AG20443 (cell line): ENCODE measurements at places on chromosomes 7 and 10.

GRCh38 chr7:148575640-148576411 lies 14.7 kb upstream of the C7orf33 start:
- peak; percentile 78 for DNase-seq

DNA sequence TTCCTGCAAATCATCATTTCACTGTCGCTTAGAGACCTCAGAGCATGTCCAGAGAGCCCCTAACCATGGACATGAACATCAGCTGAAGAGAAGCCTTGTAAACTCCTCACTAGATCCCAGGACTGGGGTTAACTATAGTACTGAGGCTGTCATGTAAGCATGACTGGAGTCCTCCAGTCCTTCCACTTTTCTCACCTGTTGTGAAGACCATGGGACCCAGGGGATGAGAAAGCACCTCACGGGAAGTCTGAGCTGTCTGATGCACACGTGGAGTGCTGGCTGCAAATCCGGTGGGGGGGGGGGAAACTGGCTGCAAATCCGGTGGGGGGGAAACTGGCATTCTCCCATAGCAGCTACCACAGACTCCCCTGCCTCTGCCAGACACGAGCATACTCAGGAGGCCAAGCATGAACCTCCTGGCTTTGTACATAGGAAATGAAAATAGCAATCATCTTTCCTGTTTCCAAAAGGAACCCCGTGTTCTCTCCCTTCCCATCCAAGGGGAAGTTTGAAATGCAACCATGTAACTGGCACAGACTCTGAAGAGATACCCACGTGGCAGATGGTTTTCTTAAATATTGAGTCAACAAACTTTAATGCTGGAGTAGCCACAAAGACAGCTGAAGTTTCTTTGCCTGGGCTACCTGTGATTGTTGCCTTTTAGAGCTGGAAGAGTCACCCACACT lies 261.4 kb downstream of the ZMYND11 start:
- no peak for DNase-seq

GRCh38 chr10:103510046-103510685 lies 16.7 kb downstream of the NEURL1 start:
- peak; percentile 3 for DNase-seq

DNA sequence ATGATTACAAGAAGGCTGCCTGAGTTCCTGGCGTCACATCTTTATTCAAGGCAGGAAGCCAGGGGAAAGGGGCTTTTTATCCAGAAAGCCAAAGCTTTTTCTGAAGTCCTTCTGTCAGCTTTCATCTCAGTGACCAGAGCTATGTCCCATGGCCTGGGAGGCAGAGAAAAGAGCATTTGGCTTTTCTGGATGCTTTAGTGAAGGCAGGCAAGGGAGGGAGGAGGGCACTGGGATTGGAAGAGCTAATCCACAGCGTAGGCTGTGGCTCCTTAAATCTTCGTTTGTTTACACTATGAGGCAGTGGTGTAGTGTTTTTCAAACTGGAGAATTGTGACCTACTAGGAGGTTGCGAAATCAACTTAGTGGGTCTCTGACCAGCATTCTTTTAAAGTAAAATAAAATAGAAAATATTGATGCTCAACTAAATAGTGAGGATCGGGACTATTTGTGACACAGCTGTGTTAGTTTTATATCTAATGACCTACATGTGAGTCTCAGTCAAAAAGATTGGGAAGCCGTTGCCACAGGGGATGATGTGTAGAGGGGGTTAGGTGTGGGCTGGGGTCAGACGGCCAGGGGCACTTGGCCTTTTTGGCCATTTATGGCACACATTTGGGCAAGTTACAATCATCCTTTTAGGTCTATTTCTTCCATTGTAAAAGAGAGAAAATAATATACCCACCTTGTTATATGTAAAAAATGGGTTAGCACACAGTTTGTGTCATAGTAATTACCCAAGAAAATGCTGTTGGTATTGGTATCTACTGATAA lies 14.1 kb downstream of the CRYGN start:
- DNase-seq: peak; percentile 65

DNA sequence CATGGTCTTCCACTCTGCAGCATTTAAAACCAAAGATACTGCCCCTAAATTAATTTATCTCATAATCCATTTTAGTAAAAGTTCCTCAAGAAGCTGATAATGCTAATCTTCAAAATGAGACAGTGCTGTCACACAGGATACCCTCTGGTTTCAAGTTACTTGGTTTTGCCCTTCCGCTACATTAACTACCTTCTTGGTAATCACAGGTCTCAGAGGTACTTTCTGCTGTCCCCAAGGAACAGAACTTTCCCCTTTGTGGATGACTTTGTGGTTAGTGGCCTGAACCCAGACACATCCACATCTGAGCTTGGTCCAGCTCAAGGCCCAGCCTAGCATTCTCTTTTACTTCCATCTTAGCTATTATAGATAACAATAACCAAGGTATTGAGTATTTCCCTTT lies 88.8 kb upstream of the TMEM26 start:
- no peak for DNase-seq

- no peak for DNase-seq
These were observed 49.2 kb downstream of the LGI1 start for GRCh38 chr10:93806903-93807302.

DNA sequence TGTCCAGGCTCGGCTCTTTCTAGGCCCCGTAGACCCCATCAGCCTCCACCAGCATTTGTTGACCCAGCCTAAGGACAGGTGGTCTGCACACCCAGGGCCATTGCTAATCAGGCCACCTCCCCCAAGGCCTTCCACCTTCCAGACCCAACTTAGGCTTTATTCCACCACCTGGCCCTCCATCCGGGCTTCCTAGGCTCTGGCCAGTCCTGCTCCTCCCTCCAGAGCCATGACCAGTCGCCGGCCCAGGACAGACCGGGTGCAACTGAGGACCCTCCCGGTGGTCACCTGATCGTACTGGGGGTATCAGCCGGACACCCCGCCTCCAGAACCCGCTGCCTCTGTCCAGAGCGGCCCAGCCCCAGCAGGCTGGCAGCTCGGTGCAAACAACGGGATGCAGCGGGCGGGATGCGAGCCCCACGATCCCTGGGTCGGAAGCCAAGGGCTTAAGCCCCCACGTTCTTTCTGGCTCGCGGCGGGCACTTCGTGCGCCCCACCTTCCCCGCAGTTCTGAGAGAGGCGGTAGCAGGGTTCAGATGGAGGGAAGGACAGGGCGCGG lies 545 bp downstream of the NACAD start:
- no peak for DNase-seq

- peak; percentile 42 for DNase-seq
These were observed 60.8 kb upstream of the DOCK1 start for GRCh38 chr10:126844406-126844805.

GRCh38 chr7:98795741-98796493 lies 73.9 kb downstream of the TMEM130 start:
- no peak for DNase-seq

- peak; percentile 12 for DNase-seq
These were observed 500.8 kb downstream of the AUTS2 start for GRCh38 chr7:70098905-70099672.

DNA sequence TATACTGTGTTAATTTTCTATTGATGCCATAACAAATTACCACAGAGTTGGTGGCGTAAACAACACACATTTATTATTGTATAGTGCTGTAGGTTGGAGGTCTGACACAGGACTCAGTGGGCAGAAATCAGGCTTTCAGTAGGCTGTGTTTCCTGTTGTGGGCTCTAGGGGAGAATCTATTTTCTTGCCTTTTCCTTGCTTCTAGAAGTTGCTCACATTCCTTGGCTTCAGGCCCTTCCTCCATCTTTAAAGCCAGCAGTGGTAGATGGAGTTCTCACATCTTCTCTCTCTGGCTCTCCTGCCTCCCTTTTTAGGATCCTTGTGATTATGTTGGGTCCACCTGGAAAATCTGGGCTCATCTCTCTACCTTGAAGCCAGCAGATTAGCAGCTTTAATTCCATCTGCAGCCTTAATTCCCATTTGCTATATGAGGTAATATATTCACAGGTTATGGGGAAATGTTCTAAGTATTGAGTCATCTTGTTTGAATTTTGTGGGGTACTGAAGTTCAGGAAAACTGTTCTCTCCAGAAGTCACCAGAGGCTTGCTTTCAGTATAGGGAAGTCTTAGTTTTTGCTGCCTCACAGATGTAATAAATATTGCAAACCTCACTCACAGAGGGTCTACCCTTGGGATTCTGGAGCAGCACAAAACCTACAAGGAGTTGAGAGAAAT lies 38.9 kb downstream of the CCNY start:
- DNase-seq: no peak

- DNase-seq: no peak
These were observed 249.8 kb upstream of the AKR1E2 start for GRCh38 chr10:4576206-4576605.

GRCh38 chr10:10798102-10798863 lies 219.4 kb upstream of the CELF2 start:
- peak; percentile 22 for DNase-seq
